ENCODE measurements at places on chromosomes 6 and 20.
A peak's percentile ranks its signal among the peaks of the same experiment; 100 is the strongest.

DNA sequence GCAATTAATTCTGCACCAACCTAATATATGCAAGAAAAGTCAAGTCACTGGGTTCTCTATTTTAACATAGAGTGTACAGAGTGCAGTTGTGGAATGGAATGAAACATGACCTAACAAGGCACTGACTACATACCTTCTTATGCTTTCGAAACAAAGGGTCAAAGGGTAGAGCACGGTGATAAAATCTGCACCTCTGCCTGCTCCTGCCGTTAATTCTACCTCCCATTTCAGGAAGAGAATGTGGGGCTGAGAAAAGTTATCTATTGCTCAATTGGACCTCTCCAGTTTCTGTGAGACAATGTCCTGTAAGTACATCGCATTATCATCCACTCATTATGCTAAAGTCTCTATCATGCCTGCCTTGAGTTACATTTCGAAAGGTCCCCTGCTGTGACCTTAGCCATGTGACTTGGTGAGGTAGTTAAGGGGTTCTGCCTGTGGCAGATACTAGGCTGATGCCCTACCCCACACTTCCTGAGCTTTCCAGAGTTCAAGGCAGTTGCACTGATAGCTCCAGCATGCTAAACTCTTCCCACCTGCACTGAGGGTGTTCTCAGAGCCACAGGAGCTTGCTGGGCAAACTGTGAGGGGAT, 14.0 kb upstream of the MOCS1 start:
- no peak for DNase-seq

DNA sequence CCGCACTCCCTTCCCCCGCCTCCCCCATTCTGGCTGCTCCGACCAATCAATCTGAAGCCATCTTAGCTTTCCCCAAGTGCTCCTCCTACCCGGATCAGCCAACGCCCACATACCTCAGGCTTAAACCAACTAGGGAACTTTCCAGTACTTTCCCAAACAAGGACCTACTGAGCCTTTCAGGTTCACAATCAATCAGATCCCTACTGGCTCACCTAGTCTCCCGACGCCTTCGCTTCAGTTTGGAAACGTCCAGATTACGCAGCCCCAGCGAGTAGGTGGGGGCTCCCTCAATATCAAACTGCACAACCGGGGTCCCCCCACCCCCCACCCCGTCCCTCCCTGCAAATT, 432 bp downstream of the HSPA1L start:
- peak; percentile 99 for DNase-seq

DNA sequence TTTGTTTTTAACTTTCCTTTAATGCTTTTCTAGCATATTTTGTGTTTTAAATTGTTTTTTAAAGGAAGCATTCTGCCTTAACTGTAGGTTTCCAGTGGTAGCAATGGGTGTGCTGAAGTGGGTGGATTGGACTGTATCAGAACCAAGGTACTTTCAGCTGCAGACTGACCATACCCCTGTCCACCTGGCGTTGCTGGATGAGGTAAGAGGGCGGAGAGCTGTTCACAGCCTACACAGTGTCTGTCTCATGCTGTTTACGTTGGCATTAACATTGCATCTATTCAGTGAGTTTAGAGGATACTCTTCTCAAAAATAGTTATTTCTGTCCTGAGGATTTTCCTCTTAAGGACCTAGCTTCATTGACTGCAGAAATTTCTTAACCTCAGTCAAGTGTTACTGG, 11.9 kb downstream of the NELFCD start:
- DNase-seq, result no peak

DNA sequence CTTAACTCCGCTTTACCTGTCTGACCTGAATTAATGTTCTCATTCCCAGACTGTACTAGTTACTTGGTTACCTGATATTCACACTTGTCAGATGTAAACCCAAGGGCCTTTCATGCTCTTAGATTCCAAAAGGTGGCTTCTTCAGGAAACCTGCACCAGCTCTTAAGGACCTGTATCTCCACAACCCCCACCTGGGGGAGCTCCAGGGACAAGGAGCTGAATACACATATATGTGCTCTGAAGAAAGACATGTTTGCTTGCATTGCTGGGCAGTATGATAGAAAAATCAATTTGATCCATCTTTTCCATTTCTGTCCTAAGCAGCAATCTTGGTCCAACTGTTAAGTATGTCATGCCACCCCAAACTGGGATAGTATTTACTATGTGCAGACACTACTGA, 64.8 kb upstream of the POU3F2 start:
- DNase-seq, result peak; percentile 35

GRCh38 chr6:146545581-146545980, 1.9 kb downstream of the RAB32 start:
- peak; percentile 81 for DNase-seq

- peak; percentile 30 for DNase-seq
These were observed 122.6 kb upstream of the IFNGR1 start for GRCh38 chr6:137341681-137342195.

DNA sequence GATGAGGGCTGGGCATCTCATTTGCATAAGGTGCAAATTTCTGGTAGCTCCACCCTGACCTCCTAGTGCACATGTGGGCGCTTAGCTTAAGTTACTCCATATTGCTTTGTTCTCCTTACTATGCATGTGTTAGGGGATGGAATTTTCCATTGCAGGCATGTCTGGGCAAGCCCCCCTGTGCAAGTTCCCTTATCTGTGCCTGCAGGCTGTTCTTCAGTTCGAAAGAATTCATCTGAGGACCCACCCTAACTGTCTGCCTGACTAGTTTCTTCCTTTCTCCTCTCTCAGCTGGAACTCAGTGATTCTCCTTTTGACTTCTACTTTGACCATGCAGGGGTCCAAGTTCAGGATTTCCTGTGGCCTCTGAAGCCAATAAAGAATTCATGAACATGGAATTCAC, 30.2 kb downstream of the CCDC170 start:
- no peak for DNase-seq

GRCh38 chr6:139528471-139528870, 154.0 kb upstream of the CITED2 start:
- DNase-seq, result no peak

- peak; percentile 95 for DNase-seq
These were observed 155.7 kb upstream of the PRSS16 start for GRCh38 chr6:27091661-27092315.

- no peak for DNase-seq
These were observed 25.6 kb upstream of the SMOC2 start for GRCh38 chr6:168415098-168415992.

DNA sequence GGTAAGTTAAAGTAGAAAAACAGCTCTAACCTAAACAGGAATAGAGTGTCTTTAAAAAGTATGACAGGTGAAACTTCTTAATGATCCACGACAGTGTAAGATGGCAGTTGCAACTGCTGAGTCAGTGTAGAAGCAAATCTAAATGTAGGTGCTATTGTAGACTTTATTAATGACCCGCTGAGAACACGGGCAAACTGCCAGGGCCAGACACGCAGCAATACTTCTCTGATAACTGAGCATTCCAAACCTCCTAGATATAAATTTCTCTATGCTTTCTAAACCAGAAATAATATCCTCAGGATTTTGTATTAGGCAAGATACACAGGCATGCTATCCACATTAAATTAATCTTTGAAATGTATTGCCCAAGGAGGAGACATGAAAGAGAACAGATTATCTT, 1076.4 kb downstream of the HACE1 start:
- DNase-seq, result peak; percentile 1

DNA sequence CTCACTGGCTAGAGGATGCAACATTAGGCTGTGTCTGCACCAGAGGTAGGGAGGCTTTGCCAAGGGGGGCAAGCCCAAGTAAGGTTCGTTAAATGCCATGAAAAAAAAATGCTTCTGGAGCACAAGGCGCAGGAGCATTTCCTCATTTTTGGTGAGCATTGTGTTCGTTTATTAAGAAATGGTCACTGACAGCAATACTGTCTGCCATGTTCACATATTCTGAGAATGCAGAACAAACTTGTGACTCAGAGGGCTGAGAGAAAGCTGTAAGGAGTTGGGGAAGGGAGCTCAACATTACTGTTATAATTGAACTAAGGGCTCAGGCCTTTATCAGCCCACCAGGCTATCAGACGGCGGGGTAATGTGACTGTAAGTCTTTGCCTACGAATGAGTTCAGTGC, 465.4 kb upstream of the BTBD3 start:
- peak; percentile 66 for DNase-seq

DNA sequence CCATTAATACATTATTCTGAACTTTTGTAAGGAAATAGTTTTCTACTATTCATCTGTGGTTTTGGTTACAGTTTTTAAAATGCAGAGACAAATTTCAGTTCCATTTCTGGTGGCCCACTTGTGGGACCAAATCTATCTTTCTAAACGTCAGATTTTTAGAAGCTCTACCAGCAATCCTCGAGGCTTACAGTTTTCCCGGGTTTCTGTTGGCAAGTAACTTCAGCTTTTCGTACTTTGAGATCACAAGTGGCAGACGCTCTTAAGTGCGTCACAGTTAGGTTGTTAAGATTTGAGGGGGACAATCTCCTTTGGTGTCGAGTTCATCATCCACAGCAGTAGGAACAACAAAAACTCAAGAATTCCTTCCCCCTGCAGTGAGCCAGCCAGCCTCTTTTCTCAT, 60.0 kb downstream of the JARID2 start:
- no peak for DNase-seq

- peak; percentile 42 for DNase-seq
These were observed 107.9 kb upstream of the SYNDIG1 start for GRCh38 chr20:24361541-24361940.

DNA sequence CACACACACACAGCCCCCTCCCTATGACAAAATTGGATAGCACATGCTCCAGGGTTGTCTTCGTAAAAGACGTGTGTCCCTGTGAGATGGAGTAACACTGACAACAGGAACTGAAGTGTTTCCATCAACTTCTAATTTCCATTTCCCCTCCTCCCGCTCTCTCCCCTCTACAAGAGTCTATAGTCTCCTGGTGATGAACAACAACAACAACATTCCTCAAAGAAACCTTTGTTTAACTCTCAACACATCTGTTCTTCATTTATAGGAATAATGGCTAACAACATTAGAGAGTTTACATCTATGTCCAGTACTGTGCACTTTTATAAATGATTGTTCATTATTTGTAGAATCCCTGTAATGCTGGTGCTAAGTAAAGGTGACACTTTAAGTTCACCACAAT, 205.8 kb upstream of the SSTR4 start:
- DNase-seq, result no peak

- DNase-seq, result no peak
These were observed 41.2 kb upstream of the TPBG start for GRCh38 chr6:82322386-82322785.

GRCh38 chr6:25249133-25249532, 30.0 kb upstream of the CARMIL1 start:
- no peak for DNase-seq

DNA sequence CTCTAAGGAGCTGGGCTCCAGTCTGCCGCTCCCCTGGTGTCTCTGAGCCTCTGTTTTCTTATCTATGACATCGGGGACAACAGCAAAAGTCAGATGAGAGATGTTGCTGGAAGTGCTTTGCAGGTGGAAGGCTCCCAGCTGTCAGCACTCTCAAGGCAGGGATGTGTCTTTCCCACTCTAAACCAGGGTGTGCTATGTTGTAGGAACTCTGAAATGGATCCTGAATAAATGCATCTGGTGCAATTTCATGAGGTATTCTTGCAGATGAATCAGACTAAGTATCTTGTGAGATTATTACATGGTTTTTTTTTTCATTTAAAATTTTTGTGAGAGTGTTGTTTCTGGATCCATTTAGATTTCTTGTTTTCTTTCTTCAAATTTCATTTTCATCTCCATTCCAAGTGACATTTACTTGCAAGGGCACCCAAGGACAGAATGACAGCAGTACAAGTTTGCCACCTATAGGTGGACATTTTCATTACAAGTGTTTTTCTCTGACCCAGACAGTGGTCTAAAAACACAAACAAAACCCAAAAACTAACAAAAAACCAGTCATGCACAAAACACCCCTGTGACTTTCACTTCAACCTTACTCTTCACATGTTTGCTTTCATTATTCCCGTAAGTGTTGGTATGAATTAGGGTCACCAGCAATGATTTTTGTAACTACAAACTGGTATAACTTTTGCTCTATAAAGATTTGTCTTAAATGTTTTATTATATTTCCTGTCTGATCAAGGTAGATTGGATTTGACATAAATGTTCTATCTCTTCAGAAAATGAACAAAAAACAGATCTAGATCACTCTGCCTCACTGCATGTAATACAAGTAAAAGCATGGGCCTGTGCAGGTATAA, 14.7 kb upstream of the SIM1 start:
- DNase-seq, result peak; percentile 46

DNA sequence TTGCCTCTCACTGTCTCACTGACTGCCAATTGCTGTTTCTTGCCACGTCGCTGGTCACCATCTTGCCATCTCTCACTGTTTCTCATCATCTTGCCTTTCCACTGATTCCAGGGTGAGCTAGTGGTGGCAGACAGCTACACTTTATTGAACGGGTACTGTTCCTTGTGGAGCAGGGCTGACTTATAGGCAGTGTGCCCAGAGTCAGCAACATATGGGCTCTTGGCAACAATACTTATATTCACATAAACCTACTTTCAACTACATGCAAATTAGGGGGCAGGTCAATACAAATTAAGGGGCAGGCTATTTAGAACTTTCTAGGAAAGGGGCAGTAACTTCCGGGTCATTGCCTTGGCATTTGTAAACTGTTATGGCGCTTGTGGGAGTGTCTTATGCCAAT, 186.2 kb upstream of the SYNDIG1 start:
- no peak for DNase-seq

- no peak for DNase-seq
These were observed 121.1 kb upstream of the COL21A1 start for GRCh38 chr6:56368491-56368890.

DNA sequence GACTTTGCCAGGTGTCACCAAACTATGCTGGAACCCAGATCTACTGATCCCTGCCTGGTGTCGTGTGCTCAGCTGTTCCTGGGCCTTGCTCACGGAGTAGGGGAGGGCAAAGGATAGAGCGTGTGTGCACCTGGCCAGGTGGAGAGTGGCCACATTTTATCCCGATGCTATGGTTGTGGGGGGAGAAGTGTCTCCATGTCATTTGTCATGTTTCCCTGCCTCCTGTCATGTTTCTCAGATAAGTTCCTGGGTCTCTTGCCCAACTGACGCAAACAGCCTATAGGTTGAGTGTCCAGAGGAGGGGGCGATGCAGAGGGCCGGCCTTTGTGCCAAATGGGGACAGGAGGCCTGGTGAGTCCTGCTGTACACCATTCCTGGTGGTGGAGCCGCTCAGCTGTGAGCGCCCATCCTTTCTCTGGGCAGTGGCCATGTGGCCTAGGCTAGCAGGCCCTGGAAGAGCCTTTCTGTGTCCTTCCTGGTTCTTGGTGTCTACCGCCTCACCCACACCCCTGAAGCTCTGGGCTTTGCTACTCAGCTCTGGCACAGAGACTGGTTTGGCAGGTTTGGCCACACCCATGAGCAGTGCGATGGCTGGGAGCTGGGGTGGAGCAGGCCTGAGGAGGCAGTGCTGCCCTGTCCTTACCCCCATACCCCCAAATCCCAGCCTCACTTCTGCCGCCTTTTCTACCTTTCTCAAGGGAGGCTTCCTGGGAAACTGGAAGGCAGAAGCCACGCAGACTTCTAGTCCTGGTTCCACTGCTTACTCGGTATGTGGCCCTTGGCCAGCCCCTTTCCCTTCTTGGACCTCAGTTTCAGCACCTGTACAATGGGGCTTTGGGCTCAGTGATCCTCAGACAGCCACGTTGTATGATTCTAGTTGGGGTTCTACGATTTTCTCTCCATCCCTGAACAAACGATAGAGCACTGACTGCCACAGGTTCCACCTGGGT, 32.3 kb upstream of the EPB41L1 start:
- DNase-seq, result no peak

- no peak for DNase-seq
These were observed 11.5 kb downstream of the FOXC1 start for GRCh38 chr6:1621070-1621701.

- DNase-seq, result peak; percentile 41
These were observed 22.6 kb upstream of the RUNX2 start for GRCh38 chr6:45305546-45305945.

- no peak for DNase-seq
These were observed 14.8 kb downstream of the SEMG2 start for GRCh38 chr20:45235995-45236394.
